Suppressor macrophage (primary cell): ENCODE measurements at places on chromosomes 7 and 10.

- DNase-seq: no peak
Measured at GRCh38 chr7:140402178-140402835, 1.6 kb upstream of the RAB19 start.

- DNase-seq: no peak
Measured at GRCh38 chr10:107269626-107270025, 105.1 kb upstream of the SORCS1 start.

GRCh38 chr7:74625446-74625845 is 32.1 kb upstream of the GTF2I start:
- peak; percentile 73 for DNase-seq

DNA sequence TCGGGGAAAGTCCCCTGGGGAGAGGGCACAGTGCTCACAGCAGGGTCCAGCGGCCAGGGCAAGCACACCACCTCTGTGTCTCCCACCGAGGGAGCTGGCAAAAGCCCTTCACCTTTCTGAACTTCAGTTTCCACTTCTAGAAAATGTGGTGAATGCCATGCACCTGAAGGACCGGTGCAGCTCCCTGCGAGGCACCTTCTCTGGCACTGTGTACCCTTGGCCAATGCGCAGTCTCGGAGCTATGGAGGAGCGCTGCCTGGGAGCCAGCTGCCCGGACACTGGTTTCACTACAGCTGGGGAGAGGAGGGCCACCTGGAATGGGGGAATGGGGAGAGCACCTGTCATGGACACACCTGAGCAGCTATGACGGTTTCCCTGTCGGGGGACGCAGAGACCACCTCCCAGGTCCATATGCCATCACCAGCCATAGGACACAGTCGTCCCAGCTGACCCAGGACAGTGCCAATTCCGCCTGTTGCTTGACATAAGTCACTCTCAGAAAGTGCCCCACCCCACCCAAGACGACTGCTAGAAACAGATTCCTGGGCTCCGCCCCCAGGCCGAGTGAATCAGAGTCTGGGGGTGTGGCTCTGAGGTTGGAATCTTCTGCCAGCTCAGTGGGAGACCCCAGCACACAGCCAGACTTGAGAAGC is 16.8 kb downstream of the RASGEF1A start:
- no peak for DNase-seq

DNA sequence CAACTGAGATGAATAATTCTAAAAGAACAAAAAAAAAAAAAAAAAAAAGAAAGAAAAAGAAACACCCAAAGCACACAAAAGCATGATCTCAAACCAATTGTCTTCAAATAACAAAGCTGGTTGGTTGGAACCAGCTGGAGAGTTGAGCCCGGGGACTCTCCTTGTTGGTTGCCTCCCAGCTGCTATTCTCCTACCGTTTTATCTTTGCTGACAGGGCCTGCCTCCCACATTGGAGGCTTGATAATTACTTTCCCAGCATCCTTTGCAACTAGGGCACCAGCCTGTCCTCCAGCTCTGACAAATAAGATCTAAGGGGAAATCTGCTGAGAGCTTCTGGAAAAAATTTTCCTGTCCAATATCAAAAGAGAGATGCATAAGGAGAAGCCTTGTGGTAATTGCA is 6.8 kb downstream of the PON1 start:
- DNase-seq: no peak

DNA sequence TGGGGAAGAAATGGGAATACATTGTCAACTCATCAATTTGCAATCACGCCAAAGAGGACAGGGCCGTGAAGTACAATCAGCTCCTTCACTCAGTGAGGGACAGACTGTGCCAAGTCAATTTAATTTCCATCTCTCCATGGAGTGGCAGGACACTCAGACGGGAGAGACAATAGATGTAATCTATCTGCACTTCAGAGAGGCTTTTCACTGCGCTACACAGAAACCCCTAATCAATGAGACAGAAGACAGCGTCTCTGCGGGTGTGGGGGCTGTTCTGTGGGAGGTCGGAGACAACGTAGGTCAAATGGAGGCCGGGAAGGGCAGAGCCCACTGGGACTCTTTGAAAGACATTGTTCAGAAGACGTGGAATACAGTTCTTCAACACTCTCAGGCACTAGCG is 541.0 kb upstream of the ADARB2 start:
- no peak for DNase-seq

- DNase-seq: peak; percentile 34
Measured at GRCh38 chr10:17562614-17563013, 54.6 kb downstream of the HACD1 start.

- peak; percentile 45 for DNase-seq
Measured at GRCh38 chr7:21261627-21262594, 166.0 kb upstream of the SP4 start.
